NCI-H82 (cell line): ENCODE measurements at places on chromosomes 11 and 22.

DNA sequence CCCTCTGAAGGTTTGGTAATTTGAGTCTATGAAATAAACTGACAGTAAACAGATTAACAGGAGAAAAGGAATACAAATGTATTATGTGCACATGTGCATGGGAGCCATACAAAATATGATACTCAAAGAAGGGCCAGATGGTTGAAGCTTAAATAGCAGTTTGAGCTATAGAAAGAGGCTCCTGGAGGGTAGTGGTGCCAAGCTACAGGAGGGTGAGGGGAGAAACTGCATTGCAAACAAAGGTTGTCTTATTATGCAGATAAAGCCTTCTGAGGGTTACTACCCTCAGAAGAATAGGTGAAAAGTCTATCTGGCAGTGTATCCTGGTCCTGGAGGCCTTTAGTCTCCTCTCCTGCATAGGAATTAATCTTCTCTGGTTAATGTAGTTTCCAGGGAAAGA lies 267.3 kb upstream of the MPPED2 start:
- peak; percentile 59 for DNase-seq

DNA sequence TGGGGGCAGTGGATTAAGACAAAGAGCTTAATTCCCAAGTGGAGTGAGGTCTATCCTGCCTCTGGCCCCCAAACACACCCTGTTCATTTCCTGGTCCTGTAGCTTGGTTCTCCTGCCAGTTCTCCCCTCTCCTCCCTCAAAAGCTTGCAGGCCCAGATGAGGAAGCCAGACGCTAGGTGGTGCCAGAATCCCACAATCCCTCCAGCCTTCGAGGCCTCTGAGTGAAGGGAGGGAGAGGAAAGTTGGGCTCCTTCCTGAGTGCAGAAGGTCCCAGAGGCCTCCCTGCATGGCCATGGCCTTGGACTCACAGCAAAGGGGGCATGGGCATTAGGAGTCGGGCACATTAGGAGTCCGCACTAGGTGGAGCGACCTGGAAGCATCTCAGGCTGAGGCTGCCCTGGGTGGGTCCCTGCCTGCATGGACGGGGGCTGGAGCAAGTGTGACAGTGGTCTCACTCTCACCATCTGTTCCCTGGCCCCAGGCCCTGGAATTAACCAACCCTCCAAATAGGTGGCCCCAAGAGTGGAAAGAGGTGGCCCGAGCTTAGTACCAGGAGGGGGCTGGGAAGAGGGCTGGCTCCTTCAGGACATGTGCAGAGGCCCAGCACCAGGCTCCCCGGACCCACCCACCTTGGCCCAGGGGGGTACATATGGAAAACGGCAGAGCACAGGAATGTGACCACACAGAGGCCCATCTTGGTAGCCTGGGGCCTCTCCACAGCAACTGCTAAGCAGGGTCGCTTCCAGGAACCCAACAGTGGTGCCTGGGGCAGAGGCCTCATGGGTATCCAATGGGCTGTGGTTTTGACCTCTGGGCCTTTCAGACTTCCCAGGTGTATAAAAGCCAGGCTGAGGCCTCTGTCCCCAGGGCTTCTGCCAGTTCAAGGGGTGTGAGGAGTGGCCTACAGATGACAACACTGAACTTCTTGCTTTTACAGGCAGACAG lies 5.2 kb downstream of the FXYD2 start:
- DNase-seq: peak; percentile 88

GRCh38 chr11:113465786-113466185 lies 9.4 kb downstream of the DRD2 start:
- no peak for DNase-seq

DNA sequence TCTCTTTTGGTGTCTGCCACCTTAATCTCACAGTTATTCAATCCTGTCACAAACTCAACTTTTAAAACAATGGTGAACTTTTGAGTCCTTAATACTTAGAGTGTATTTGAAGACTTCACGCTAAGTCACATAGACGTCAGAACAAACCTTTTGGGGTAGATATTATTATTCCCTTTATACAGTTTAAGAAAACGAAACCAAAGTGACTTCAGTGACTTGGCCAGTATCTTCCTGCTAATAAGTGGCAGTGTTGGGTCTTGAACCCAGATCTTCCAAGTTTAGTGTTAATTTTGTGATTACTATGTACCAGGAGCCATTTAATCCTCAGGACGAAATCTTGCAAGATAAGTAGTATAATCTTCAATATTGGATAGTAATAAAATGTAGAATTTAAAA lies 691 bp downstream of the CEP295 start:
- peak; percentile 8 for DNase-seq

DNA sequence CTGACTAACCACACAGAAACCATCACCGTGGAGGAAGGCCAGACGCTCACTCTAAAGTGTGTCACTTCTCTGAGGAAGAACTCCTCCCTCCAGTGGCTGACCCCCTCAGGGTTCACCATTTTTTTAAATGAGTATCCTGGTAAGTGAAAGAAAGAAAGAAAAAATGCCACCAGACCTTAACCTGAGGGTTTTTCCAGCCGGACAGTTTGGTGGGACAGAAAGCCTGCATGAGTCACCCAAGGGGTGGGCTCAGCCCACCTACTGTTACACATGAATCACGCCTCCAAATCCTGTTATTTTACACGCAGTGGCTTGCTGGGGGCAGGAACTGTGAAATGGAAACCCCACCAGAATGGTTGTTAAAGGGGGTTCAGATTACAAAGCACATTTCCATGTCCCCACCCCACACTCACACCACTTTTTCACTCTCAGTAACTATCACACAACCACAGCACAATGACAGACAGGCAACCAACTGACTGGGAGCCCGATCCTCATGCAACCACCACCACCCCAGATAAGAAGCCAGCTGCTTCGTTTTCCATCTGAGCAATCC lies 11.9 kb downstream of the CRTAM start:
- no peak for DNase-seq

DNA sequence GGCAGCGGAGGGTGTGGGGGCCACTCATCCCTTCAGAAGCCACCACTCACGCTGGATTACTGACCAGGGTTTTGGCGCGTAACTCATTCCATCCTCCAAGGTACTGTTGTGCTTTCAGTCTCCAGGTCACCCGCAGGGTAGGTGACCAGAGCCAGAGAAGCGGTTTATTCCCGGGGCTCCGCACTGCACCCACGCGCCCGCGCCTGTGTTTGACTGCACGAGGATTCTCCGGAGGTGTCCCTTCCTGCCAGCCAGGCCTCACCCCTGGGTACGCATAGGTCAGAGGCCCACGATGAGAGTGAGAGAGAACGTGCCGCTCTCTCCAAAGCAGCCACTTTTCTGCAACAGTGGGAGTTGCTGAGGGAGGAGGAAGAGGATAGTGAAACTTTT lies 55.5 kb downstream of the TRAF6 start:
- no peak for DNase-seq

- peak; percentile 94 for DNase-seq
Measured at GRCh38 chr11:123654566-123655081, at the start of gene SCN3B. Gene SCN3B, minus strand, starts transcription at chr11:123654624. Its CDS starts 823 bp downstream, at chr11:123653801.

DNA sequence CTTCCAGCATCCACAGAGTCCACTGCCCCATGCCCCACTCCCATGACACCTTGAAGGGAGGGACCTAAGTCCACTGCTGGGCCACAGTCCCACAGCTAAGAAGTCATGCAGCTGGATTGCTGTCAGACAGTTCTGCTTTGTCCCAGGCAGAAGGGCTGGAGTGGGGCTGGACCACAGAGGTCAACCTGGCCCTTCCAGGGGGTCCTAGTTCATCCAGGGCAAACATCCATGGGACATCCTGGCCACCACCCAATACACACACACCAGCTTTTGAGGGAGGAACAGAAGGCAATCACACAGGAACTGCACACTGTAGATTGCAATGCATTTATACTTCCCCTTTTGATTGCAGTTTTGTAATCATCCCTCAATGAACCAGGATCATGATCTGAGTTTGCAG lies 11.3 kb upstream of the APOL4 start:
- DNase-seq: no peak

DNA sequence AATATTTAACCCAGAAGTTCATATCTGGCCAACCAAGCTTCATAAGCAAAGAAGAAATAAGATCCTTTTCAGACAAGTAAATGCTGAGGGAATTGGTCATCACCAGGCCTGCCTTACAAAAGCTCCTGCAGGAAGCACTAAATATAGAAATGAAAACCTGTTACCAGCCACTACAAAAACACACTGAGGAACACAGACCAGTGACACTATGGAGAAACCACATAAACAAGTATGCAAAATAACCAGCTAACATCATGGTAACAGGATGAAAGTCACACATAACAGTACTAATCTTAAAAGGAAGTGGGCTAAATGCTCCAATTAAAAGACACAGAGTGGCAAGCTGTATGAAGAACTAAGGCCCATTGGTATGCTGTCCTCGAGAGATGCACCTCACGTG lies 311.4 kb downstream of the DYNC2H1 start:
- no peak for DNase-seq

DNA sequence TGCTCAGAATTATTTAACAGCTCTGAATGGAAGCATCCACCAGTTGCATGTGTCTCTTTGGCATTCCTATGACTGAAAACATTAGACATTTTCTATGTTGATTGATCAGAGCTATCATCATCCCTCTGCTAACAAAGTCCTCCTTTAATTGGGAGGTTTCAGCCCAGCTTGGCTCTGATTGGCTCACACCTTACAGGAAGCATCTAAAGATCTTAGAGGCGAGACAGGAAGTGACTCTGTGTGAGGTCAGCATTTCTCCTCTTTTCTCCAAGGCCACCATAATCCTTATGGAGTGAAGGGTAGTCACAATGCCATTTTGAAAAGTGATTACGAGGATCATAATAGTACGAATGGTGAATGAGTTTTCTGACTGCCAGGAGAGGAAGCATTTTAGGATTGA lies 260.8 kb downstream of the MIAT start:
- no peak for DNase-seq

DNA sequence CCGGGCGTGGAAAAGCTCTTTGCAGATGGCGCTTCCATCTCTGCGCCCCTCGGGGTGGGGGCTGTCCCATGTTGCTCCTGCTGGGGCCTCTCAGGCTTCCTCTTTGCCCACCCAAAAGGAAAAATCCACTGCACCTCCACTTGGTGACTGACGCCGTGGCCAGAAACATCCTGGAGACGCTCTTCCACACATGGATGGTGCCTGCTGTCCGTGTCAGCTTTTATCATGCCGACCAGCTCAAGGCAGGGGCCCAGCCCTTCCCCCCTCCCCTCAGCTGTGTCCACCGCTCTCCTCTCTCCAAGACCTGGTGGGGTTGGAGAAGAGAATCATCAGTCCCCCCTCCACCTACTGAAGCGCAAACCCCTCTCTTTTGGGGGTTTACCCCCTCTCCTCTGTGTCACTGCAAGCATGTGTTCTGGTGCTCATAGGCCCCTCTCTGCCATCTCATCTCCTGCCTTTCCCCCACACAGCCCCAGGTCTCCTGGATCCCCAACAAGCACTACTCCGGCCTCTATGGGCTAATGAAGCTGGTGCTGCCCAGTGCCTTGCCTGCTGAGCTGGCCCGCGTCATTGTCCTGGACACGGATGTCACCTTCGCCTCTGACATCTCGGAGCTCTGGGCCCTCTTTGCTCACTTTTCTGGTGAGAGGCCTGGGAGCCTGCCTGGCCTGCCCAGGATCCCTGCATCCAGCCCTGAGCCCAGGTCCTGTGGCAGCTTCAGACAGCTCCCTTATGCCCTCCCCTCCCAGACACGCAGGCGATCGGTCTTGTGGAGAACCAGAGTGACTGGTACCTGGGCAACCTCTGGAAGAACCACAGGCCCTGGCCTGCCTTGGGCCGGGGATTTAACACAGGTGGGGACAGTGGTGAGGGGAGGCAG lies 1.8 kb downstream of the LARGE2 start:
- no peak for DNase-seq
